ENCODE measurements at places on chromosomes 2 and 18.

GRCh38 chr18:45606007-45606406, 9.3 kb upstream of the SLC14A2 start:
- no peak for DNase-seq

DNA sequence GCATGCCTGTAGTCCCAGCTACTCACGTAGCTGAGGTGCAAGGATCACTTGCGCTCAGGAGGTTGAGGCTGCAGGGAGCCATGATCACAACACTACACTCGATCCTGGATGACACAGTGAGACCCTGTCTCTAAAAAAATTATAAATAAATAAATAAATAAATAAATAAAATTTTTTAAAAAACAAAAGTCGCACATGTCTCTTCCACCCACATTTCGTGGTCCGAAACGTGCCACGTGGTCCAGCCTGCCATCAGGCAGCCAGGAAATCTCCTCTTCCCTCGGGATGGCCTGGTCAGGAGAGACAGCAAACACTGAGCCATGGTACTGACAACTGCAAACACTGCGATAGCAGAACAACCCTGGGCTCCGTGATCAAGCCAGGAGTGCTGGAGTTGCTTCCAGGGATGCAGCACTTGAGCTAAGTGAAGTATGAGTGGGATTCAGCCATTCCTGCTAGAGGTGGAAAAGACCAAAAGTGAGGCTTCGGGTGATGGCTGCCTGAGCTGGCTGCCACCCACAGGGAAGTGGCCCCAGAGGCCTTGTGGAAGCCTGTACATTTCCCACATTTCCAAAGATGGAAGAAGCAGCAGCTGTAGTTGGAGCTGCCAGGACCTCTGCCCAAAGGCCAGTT, 193.1 kb downstream of the SMAD2 start:
- DNase-seq: no peak

GRCh38 chr18:36440614-36441013, 143.1 kb downstream of the FHOD3 start:
- no peak for DNase-seq

DNA sequence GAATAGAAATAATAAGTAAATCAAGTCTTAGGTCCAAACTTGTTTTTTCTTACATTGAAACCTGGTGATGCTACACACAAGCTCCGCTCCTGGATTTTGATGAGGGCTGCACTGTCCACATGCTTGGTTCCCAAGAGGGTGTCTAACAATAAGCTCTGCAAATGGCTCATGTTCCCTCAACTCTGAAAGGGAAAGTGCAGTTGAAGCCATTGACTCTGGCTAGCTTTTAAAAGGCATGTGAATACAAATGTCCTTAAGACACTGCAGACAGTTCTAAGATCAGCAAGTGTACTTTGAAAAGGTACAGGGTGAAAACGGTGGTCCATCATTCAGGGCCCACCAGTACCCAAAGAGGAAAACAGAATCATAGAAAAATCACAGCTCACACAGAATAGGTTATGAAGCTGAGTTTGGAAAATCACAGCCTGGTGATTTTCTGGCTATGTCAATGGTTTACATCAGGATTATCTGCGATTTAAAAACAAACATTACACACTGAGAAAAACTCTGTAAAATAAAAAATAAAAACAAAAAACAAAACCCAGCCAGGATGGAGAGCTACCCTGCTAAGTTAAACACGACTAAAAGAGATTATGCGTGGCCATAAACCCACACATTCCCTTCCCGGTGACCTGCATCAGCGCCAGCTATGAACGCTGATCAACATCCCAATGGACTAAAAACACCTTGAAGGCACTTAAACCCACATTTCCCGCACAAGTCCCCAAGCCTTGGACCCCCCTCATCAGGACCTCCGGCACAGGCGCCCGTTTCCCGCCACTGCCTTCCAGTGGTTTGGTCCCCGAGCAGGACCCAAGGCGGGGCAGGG, 554 bp downstream of the PFN4 start:
- no peak for DNase-seq

DNA sequence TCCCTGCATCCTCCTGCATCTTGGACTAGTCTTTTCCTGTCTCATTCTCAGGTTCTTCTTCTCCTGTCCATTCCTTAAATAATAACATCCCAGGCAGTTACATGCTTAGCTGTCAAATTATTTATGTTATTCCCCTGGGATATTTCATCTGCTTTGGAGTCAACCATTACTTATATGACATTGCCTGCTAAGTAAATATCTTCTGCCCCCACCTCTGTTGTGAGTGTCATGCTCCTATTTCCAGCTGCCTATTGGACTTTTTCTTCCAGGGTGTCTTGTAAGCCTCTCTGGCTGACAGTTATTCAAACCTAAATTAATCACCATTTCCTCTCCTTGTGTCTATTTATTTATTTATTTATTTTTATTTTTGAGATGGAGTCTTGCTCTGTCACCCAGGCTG, 124.7 kb upstream of the RASGRP3 start:
- DNase-seq: no peak

GRCh38 chr2:48430528-48431094, 99.3 kb upstream of the STON1 start:
- no peak for DNase-seq

DNA sequence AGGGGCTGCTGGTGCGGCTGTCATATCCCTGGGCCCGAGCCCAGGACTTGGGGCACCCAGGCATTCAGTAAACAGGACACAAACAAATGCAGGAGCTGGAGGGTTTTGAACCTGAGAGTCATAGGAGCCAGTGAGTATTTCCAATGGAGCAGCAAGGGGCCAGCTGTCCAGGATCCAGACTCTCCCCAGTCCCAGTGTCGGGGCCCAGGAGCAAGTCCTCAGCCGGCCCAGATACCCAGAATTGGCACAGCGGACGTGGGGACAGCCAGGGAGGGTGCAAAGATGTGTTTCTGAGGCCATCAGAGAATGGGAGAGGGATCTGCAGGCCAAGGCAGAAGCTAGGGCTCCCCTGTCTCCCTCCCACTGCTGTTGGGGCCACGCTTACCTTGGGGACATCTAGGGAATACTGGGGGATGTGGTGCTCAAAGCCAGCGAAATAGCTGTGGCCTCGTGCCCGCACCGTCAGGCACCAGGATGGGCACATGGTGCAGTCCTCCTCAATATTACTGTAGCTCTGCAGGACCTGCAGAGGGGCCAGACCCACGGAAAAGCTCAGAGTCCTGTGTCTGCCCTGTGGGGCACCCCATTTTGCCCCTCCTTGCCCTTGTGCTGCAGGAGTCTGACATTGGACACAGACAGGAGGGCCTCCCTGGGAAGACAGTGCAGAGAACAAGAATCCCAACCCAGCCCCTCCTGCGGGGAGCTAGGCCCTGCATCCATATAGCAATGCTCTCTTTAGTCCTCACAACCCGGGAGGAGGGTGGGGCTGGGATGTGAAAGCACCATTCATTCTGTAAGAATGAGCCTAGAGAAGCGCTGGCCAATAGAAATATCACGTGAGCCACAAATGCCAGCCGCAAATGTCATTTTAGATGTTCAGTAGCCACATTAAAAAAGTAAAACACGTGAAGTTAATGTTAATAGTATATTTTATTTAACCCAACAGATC, 15.4 kb downstream of the CFAP65 start:
- no peak for DNase-seq

DNA sequence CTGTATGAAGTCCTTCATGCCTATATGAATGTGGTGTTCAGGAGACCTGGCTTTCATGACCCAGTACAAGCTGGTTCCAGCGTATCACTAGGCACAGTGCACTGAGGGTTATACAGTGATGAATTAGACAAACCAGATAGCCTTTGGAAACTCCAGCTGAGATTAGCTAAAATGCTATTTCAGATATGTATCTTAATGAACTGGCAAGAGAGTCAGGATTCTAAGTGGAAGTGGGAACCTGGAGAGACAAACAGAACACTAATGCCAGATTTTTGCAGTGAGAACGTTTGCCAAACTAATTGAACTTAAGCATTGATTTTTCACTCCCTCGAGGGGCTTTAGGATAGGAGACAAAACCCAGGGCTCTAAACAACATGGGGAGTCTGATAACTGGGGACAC, 66.1 kb upstream of the EMILIN2 start:
- no peak for DNase-seq

DNA sequence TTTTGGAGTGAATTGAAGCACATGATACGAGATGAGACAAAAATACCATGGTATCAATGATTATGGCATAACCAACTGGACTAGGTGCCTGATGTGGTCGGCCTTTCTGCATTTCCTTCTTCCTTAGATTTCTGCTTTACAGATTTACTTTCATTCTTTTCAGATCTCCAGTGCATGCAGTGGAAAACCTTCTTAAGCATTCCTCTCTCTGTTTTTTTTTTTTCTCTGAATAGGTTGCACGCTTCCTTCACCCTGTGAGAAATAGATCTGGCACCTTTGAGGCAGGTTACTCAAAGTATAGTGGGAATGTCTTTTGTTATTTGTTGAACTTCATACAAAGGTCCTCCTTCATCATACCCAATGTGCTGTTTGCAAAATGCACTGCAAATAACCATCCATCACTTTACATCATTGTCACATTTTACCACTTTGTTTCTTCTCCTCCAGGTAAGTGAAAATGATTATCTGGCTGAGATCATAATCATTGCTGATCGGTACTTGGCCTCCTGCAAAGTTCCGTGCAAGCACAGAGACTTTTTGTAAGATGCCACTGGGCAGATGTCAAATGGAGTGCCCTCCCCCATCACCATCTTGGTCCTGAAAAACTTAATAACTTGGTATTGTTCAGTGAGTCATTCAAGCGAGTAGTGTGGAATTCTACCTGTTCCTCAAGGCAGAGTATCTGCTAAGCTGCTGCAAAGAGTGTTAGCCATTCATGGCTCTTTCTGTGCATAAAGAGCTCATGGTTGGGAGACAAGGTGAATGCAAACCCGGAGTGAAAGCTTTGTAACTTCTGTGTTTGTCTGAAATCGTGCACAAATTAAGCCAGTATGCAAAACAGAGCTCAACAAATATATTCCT, 30.0 kb upstream of the KLHL14 start:
- DNase-seq: no peak

DNA sequence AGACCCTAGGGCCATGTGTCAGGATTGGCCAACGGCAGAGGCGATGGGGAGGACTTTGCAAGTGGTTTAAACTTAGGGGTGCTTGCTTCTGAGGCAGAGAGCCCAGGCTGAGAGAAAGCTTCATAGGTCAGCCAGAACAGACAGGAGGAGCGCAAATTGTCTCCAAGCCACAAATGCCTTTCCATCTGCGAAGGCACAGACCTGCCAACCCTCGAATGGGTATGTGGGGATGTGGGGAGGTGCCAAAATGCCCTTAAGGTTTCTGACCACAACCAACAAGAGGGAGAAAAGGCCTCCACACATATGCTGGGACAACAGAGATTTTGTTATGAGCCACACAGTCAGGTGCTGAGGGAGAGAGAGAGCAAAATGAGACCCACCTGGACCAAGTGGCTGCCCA, 283.6 kb downstream of the CYP26B1 start:
- DNase-seq: no peak

DNA sequence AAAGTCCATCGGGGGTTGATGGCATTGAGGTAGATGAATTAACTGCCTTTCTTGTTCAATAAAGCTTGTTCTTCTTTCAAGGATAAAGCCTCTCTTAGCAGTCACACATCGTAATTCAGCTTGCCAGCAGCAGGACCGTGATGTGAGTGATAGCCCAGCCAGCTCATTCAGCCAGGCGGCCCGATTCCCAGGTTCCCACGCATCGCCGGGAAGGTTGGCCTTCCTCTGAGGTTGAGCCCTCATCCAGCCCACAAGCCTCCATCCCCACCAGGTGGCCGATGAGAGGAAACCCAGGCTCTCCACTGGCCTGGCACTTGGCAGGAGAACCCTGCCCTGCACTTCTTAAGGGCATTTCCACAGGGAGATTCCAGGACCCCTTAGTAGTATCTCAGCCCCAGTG, 4.7 kb downstream of the AGAP1 start:
- no peak for DNase-seq

DNA sequence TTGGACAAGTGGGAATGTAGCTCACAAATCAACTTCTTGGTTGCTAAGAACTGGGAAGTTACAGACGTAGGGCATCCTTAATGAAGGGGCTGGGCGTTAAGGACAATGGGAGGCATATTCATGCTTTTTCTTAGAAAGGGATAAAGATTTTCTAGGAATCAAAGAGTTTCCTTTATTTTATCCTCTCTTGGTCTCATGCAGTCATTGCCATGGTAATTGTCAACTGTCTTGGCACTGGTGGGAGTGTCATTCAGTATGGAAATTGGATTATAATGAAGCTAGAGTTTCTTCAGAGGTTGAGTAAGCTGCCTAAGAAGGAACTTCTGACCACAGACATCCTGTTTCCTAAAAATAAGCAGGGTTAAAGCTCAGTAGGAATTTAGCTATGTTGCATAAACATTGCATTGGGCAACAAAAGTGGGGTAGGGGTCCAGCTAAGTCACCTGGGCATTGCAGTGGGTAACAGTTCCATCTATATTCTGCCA, 114.0 kb downstream of the LYPD6B start:
- DNase-seq: no peak

GRCh38 chr18:27887711-27888495, 289.0 kb downstream of the CDH2 start:
- no peak for DNase-seq

DNA sequence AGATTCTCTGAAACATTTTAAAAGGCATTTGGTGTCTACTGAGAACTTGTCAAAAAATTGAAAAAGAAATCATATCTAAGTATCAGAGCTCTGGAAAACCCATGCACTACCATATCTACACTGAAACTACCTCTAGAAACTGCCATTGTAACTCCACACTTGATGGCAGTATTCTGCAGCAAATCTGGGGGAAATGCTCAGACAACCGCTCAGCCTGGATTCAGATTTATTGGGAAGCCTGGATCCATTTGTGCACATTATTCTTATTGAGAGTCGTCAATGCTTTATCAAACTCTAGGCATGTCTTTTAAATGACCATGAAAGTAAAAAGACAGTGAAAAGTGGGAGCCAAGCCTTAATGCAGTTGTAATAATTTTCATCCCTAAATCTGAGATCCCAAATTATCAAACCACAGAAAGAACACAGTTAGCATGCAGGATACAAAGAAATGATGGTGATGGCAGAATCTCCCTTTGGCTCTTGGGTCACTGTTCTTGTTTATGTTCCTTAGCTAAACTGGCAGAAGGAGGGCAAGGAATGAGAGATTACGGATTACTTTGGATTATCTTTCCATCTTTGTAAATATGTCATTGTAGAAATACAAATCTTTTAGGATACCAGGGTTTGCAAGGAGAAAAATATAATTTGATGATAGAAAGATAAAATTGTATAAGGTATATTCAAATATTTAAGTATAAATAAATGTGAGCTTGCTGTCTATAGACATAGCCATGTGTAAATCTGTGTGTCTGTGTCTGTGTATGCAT, 512.1 kb upstream of the SYT4 start:
- DNase-seq: no peak

GRCh38 chr2:160509016-160509415, 15.4 kb upstream of the RBMS1 start:
- DNase-seq: no peak
